Cortex of kidney (tissue), 1 donor: ENCODE measurements at places on chromosomes 11 and 22.

- DNase-seq: no peak
These were observed 573 bp downstream of the PPFIA1 start for GRCh38 chr11:70270877-70271648.

DNA sequence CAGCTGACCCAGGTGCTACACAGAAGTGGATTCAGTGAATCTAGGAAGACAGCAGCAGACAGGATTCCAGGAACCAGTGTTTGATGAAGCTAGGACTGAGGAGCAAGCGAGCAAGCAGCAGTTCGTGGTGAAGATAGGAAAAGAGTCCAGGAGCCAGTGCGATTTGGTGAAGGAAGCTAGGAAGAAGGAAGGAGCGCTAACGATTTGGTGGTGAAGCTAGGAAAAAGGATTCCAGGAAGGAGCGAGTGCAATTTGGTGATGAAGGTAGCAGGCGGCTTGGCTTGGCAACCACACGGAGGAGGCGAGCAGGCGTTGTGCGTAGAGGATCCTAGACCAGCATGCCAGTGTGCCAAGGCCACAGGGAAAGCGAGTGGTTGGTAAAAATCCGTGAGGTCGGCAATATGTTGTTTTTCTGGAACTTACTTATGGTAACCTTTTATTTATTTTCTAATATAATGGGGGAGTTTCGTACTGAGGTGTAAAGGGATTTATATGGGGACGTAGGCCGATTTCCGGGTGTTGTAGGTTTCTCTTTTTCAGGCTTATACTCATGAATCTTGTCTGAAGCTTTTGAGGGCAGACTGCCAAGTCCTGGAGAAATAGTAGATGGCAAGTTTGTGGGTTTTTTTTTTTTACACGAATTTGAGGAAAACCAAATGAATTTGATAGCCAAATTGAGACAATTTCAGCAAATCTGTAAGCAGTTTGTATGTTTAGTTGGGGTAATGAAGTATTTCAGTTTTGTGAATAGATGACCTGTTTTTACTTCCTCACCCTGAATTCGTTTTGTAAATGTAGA, 1.7 kb downstream of the MALAT1 start:
- DNase-seq: no peak

- DNase-seq: no peak
These were observed 149.1 kb downstream of the SBF2 start for GRCh38 chr11:10144954-10145353.

- no peak for DNase-seq
These were observed 3.1 kb downstream of the SELENOH start for GRCh38 chr11:57744357-57744756.

DNA sequence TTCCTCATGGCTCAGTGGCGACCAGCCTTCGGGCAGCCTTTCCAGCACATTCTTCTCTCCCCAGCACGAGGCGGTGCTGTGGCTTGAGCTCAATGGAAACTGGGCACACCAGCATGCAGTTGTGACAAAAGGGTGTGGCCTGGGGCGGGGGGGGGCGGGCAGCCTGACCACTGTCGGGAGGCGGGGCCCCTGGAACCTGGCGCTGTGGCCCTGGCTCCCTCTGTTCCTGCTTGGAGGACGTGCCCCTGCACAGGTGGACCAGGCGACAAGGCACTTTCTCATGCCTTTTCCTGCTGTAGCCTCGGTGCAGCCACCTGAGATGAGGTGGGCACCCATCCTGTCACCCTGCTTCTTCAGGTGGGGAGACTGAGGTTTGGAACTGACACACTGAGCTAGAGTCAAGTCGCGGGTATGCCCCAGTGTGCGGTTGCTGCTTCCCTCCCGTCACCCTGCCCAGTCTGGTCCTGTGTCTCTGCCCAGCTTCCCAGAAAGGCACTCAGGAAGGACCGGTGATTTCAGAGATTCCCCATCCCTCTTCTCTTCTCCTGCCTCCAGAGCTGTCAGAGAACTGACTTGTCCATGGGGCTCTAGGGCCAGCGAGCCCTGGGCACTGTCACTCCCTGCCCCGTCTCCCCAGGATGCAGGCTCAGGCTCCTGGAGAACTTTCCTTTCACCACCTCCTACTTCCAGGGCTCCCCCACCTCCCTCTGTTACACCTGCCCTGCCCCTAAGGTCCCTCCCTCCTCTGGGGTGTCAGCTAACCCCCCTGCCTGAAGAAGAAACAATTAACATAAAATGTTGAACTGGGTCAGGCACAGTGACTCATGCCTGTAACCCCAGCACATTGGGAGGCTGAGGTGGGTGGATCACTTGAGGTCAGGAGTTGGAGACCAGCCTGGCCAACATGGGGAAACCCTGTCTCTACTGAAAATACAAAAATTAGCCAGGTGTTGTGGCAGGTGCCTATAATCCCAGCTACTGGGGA, 9.9 kb downstream of the B3GAT1 start:
- DNase-seq: no peak

DNA sequence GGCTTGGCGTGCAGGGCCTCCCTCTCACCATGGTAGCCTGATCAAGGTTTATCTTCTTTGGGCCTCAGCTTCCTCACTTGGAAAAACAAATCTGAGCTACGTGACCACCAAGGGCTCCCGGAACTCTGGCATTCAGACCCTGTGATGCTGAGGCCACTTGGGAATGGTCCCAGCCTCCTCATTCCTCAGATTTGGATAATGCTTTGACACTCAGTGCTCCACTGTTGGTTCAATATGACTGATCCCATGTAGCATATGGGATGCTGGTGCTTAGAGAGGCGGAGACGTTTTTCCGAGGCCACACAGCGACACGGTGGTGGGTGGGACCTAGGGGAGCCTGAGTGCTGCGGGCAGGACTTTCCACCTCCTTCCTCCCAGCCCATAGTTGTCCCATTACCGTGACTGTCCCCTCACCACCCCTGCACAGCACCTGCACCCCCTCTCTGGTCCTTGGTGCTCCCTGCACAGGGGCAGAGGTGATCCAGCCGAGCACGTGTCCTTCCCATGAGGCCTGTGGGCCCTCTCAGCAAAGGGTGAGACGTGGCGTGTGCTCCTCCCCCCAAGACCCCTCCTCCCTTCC, 23.1 kb downstream of the MB start:
- DNase-seq: no peak
